ENCODE measurements at places on chromosomes 1 and 21.

GRCh38 chr1:48051466-48052126, 54.4 kb upstream of the TRABD2B start:
- ATAC-seq, result no peak

DNA sequence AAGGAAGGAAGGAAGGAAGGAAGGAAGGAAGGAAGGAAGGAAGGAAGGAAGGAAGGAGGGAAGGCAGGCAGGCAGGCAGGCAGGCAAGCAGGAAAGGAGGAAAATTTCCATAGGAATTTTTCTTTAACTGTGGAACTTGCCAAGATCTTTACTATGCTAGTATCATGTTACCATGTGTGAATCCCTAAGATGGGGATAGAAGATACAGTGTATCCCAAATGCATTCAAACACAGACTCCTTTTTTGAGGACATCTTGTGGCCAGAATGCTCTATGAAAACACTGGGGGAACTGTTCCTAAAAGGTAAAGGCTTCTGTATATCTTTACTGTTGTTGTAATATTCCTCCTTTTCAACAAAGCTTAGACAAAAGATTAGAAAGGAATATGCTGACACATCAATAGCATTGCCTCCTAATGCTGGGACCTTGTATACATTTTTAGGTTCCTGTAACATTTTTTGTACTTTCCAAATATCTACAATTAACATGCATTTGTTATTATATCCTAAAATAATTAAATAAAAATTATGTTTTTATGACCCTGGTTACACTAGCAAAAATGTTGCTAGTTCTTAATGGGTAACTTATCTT, 20.6 kb downstream of the CCDC190 start:
- ATAC-seq, result no peak

DNA sequence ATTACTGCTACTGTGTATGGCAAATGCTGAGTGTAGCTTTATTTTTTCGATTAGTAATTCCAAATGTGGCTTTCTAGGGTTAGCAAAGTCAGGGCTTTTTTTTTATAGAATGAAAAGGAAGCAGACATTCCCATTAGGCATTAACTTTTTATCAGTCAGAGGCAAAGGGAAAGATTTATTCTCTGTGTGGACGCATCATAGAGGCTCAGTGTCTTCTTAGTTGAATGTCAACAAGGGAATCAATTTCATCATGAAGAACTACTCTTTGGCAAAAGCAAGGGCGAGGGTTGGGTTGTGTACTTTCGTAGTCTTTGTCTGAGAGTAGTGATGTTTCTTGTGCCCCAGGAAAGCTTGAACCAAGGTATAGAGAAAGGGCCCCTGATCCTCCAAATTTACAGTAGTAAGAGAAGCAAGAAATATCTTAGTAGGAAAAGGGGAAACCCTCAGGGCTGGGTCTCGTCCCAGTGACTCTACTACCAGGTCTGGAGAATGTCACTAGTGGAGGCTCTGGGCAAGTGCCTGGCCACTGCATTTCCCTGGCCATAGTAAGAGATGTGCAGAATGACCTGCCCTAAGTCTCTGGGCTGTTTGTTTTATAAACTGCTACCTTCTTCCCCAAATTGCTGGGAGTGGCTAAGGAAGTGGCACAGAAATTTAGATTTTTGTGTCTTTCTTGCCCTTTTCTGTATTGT, 30.0 kb upstream of the MACF1 start:
- peak; percentile 20 for ATAC-seq

GRCh38 chr1:204446413-204447111, 34.9 kb upstream of the PPP1R15B start:
- ATAC-seq, result no peak

- ATAC-seq, result peak; percentile 81
Observed at GRCh38 chr1:27348861-27349783, 7.3 kb downstream of the SYTL1 start.

DNA sequence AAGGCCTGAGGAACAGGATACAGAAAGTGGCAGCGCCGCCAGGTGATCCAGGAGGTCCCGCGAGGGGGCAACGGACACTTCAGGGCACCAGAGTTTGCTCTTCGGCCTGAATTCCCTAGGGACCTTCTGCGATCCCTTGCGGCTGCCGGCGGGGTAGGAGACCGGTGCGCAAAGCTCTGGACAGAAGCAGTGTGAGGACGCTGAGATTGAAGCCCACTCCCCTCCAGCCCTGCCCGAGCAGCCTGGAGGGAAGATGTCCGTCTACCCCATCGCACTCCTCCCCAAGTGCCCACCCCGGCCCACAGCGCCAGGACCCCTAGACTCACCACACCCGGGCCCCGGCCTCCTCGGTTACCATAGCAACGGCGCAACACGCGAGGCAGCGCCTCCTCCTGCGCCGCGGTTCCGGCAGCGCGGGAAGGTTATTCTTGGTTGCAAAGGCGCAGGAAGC, at the start of gene ANKRD45:
Gene ANKRD45, minus strand, starts transcription at position 361 of the 451 bp plus-strand sequence. CDS start 10,433 bp downstream, outside the sequence.
- ATAC-seq, result no peak

- ATAC-seq, result no peak
Observed at GRCh38 chr1:199747984-199748383, 279.5 kb upstream of the NR5A2 start.

GRCh38 chr1:159161001-159161718, 10.3 kb upstream of the CADM3 start:
- ATAC-seq, result peak; percentile 94

DNA sequence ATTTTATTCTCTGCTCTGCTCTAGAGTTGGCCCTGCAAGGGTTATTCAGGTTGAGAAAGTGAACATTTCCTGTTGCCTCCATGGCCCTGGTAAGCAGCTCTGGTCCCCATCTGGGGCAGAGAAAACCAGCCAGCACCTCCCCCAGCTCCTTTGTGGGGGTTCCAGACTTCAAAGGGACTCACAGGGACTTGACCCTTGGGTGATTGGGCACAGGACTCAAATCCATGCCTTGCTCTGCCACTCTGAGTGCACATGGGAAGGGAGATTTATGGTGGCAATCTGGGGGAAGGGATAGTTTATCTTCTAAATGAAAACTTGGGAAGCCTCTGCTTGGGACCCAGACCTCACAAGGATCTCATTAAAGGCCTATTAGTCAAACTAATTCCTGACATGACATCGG, 212.8 kb downstream of the FOXD2 start:
- ATAC-seq, result no peak

DNA sequence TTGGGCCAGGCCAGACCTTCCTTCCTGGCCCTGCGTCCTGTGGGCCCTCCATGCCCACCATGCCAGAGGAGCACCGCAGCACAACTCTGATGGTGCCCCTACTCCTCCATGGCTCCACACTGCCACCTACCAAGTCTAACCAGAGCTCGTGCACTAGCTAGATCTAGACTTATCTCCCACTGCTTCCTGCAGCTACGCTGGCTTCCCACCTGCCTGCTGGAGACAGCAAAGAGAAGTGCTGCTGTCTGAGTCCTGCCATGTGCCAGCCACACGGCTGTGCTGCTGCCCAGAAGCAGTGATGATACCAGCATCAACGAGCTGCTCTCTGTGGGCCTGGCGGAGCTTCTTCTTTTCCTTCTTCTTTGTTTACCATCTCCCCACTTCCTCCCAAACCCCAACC, 4.5 kb downstream of the GUCA2B start:
- no peak for ATAC-seq

DNA sequence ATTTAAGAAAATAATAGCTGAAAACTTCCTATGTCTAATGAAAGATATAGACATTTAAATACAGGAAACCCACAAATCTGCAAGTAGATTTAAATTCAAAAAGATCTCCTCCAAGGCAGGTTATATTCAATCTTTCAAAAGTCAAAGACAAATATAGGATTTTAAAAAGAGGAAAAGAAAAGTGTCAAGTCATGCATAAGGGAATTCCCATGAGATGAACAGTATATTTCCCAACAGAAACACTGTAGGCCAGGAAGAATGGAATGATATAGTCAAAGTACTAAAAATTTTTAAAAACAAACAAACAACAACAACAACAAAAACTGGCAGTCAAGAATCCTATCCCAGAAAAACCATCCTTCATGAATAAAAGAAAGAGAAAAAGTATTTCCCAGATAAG, 806.5 kb upstream of the BRINP3 start:
- ATAC-seq, result no peak

GRCh38 chr21:16650714-16651366, 862.0 kb upstream of the CXADR start:
- no peak for ATAC-seq

DNA sequence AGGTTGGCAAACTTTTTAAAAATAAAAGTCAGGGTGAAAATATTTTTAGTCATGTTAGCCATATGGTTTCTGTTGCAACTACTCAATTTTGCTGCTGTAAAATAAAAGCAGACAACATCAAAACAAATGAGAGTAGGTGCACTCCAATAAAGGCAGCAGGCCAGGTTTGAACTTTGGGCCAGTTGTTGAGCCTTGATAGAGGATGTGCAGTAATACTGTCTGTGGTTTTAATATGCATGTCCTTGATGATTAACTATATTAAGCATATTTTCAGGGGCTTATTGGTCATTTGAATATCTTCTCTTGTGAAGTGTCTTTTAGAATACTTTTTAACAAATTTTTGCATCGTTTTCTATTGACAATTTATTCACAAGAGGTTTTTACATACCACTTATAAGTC, 1399.9 kb upstream of the B3GALT2 start:
- ATAC-seq, result no peak

DNA sequence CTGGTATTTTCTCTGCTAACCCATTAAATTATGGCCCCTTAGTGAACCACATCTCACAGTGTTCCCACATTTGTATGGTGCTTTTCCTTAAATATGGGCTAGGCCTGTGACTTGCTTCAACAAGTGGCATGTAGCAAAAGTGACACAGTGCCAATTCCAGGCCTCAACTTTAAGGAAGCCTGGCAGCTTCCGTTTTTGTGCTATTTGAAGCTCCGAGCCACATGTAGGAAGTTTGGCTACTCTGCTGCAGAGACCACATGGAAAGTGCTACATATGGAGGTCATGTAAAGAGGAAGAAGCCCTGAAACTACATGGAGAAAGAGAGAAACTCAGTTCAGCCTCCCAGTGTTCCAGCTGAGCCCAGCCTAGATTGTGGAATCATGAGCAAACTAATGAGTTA, 28.5 kb upstream of the DR1 start:
- no peak for ATAC-seq

DNA sequence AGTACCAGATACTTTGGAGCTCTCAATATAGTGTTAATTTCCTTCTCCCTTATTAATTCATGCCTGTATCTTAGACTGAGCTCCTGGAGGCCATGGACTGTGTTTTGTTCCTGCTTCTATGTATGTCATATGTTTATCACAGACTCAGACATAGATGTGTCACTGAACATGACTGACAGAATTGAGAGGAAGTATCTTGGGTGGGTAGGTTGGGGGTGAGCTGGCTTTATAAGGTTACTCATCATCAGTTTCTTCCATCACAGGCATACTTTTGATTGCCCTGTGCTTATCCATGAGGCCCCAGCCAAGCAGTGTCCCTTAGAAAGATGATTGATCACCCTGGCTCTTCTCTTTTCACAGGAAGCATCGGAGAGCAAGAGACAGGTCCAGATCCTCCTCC, 5.6 kb upstream of the SH3D21 start:
- peak; percentile 61 for ATAC-seq

GRCh38 chr1:18938008-18938706, 18.3 kb downstream of the IFFO2 start:
- peak; percentile 7 for ATAC-seq

- no peak for ATAC-seq
Observed at GRCh38 chr1:12556957-12557935, 60.8 kb downstream of the DHRS3 start.

GRCh38 chr1:228450200-228450599, 33.5 kb upstream of the TRIM17 start:
- no peak for ATAC-seq

- no peak for ATAC-seq
Observed at GRCh38 chr1:84289169-84289785, 12.2 kb upstream of the SAMD13 start.

DNA sequence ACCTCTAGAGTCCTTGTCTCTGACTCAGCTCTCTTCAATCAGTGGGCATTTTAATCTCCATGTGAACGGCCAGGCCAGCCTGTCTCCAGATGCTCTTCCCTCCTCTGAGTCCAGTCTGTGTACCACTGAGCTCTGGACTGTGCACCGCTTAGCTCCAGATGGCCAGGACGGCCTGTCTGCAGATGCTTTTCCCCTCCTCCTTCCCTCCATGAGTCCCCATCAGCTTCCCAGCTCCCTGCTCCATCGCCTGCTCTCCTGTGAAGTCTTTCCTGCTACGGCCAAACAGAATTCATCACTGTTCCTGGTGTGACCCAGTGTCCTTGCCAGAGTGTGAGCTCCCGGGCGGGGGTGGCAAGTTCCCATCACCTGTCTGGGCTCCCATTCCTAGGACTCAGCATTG, 42.0 kb downstream of the STUM start:
- ATAC-seq, result no peak

DNA sequence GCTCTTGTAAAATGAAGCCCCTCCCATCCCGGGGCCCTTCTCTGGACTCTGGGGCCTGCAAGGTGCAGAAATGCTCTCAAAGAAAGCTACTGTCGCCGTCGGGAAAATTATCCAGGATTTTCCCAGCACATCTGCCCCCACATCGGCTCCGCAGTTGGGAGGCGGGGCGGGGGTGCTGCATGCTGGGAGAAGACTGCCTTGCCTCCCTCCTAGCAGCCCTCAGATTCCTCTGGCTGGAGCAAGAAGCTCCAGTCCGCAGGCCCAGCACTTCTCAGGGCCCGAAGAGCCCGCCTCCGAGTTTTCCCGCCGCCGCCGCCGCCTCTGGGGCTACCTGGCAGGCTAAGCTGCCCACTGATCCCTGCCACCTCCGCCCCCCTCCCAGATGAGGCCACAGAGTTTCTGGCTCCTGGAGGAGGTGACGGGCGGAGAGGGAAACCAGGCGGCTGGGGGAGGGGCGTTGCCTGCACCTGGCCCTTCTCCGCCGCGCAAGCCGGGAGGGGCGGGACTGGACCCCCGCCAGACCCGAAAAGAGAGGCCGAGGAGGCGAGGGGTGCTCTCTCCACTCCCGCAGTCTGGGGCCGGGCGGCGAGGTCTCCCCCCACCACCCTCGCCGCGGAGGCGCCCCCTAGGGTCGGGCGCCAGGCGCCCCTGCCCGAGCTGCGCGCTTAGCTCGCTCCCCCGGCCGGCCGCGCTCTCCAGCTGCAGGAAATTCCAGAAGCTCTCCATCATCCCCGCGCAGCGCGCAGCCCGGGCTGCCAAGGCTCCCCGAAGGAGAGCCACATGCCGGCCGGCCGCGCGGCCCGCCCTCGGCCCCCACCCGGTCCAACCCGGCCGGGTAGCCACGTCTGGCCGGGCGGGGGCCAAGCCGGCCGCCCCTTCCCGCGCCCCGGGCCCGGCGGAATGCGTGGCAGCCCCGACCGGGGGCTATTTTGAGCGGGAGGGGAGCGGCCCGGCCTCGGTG, 28.8 kb downstream of the AHDC1 start:
- ATAC-seq, result peak; percentile 26

DNA sequence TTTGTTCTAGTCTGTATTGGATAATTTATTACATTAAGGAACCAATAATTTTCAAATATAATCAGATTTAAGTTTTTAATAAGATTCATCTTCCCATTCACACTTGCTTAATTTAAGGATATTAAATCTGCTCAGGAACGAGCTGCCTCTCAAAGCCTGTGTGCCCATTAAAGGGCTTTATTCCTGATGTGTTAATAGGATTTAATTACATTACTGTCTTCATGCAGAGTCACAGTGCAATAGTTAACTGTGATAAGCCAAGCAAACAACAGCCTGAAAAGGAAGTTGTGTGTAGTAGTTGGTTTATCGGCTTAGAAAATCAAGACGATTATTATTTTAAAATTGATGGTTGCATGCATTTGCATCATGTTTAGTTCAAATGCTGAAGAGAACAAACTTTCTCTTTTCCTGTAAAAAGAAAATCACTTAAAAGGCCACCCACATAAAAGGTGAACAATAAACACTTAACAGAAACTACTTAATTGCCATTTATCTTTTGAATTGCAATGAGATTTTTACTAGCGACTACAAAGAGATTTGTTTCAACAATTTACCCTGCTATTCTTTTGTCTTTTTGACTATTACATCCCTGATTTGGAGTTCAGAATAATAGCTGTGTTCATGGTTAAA, 174.6 kb downstream of the RWDD3 start:
- ATAC-seq, result no peak

All from esophagus mucosa (tissue), 1 donor.